Occipital lobe (tissue), 3 donors: ENCODE measurements at places on chromosomes 1 and 21.
A peak's percentile ranks its signal among the peaks of the same experiment; 100 is the strongest.

- DNase-seq = no peak
Observed at GRCh38 chr1:37031871-37032270, 2.4 kb downstream of the GRIK3 start.

DNA sequence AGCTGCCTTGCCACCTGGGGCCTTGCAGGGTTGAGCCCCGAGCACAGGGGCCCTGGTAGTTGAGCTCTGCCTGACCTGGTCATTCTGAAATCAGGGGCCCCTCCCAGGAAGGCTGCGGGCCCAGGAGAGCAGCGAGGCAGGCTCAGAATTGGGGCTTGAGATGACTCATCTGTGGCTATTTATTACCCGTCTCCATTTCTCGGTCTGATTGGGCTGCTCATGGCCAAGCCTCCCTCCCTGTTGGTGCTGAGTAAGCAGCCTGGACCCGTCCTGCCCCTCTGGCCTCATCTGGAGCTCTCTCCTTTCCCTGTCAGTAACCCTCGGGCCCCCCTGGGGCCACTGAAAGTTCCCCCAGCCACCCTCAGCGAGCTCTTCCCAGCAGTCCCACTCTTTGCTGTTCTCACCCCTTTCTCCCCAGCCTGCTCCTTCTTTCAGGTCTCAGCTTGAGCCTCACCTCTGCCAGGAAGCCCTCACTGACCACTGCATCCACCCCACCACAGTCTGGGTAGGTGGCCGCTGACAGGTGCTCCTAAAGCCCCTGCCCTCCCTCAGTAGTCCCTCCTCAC lies 11.0 kb upstream of the TNFRSF8 start:
- DNase-seq = peak; percentile 28

DNA sequence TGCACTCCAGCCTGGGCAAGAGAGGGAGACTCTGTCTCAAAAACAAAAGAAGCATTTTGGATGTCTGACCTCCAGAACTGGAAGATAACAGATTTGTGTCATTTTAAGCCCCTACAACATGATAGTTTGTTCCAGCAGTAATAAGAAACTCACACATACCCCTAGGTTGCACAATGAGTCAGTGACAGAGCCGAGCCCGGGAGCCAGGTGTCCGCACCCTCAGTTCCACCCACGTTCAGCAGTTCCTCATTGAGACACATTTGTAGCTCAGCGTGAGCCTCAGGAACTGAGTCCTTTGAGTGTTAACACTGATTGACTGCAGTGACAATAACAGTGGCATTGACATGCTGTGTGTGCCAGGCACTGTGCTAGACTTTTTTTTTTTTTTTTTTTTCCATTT lies 19.8 kb downstream of the LRRC38 start:
- no peak for DNase-seq

- DNase-seq = no peak
Observed at GRCh38 chr1:203323587-203323986, 18.3 kb downstream of the BTG2 start.

GRCh38 chr1:203771901-203772301 lies 6.9 kb downstream of the LAX1 start:
- DNase-seq = no peak

DNA sequence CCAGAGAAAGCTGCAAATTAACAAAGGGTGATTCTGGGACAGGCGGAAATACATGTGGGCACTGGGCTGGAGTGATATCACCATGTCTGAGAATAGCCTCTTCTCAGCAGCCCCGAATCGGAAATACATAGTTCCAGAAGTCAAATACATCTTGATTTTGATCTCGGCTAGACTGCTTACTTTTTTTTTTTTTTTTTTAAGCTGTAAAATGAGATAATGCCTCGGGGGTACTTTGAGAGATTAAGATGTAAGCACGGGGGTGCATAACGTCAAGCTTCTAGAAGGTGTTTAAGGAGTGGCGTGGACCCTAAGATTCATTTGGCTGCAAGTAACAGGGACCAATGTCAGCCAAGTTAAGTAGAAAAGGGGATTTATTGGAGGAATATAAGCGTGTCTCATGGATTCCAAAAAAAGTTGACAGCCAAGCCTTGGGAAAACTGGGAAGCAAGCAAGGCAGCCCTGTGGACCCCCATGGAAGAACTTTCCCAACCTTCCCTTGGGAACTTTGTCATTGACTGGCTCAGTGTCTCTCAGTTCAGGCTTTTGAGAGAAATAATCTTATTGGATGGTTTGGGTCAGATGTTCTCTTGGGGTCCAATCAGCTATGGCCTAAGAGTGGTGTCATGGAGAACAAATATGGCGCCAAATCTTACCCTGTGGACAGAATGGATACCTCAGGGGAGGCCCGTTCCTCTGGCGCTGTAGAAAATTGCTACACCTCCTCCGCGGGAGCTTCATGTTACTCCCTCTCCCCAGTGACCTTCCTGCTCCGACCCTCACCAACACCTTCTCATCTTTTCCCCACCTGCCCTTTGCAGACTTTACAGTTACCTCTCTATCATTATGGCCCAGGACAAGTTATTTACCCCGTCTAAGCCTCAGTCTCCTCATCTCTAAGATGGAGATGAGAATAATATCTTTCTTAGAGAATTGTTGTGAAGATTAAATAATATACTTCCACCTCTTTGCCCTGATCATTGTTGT lies 186.6 kb downstream of the KAZN start:
- no peak for DNase-seq

- DNase-seq = no peak
Observed at GRCh38 chr1:185973645-185974044, 239.5 kb downstream of the HMCN1 start.

GRCh38 chr1:79041666-79042065 lies 35.1 kb upstream of the ADGRL4 start:
- no peak for DNase-seq

- no peak for DNase-seq
Observed at GRCh38 chr1:53500204-53501064, 41.2 kb downstream of the DMRTB1 start.

GRCh38 chr1:218982482-218982881 lies 191.2 kb upstream of the LYPLAL1 start:
- DNase-seq = no peak

GRCh38 chr1:104745875-104746274 lies 996.2 kb downstream of the AMY1C start:
- no peak for DNase-seq

- DNase-seq = no peak
Observed at GRCh38 chr1:28756846-28757245, 20.1 kb downstream of the YTHDF2 start.

DNA sequence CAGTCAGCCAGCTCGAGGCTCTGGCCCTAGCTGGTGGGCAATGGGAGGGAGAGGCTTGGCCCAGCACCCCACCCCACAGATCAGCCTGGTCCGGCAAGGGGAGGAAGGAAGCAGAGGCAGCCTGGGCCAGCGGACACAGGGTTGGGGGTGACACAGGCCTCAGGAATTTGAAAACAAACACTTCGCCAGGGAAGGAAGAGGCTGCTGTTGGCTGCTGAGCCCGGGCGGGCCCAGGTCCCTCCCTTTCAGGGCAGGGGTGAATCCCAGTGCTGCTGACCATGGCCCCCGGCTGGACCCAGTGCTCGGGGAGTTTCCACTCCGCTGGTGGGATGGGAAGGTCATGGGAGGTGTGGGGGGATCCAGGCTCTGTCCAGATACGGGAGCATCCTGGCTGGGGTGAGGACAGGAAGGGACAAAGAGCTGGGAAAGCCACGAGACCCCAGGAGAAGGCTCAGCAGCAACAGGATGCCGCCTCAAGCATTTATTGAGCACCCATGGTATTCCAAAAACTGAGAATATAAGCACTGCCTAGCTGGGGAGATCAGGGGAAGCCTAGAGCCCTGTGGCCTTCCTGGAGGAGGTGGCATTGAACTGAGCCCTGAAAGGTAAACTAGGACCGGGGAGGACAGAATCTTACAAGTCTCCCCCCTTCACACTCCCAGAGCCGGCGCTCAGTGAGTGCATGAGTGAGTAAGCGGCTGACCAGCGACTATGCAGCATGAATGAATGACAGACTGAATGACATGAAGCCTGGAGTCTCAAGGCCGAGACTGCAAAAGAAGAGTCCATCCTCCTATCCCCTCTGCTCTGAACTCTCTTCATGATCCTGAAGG lies 26.2 kb upstream of the EPHA2 start:
- no peak for DNase-seq

DNA sequence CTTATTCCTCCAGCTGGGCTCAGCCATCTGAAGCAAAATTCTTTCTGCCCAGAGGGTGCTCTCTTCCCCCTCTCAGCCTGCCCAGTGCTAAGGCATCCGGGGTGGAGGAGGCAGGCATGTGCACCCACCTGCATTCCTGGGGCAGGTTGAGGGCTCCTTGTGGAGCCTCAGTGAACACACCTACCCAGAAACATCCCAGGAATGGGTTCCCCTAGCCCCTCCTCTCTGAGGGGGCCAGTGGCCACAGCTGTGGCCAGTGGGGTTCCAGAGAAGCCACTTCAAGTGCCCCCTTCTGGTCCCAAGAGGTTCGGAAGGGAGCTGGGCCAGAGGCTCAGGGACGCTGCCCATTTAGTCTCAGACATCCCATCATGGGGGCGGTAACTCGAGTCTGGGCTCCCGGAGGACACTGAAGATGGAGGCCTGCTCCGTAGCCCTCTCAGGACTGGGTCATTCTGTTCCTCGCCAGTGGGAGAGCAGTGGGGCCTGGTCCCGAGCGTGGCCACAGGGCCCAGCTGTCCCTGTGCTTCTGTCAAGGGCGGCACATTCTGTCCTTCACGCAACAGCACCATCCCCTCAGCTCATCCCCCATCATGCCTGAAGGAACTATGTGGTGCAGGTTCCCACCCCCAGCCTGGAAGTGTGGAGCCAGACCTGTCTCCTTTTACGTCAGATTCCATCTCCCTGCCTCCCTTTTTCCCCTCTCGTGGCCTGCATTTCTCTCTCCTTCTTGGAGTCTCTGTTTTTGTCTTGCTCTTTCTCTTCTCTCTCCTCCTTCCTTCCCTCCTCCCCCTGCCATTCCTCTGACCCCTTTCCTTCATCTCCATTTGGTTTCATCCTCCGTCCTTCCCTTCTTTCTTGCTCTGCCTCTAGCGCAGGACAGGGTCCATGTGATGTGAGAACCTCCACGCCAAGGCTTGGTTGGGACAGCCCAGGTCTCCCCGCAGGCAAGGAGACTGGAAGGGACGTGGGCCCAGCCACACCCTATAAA lies 49.6 kb upstream of the KDM4A start:
- DNase-seq = no peak

GRCh38 chr1:157487096-157487495 lies 65.2 kb downstream of the FCRL5 start:
- DNase-seq = no peak

GRCh38 chr1:183281553-183282091 lies 95.6 kb downstream of the LAMC2 start:
- DNase-seq = peak; percentile 74

DNA sequence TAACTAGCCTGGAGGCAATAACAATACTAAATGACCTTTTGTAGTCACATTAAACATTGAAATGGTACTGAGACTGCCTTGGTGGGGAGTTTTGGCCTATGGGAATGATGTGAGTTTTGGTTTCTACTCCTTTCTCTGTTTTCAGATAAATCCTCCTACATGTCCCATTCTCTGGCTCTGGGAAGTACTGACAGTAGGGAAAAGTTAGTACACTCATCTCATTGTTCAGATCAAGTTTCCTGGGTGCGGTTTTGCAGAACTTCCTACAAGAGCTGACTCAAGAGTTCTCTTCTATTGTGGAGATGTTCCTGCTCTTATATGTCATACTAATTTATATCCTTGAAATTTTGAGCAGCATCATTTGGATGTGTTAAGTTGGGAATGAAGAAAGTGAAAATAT lies 74.2 kb upstream of the MACF1 start:
- DNase-seq = no peak

- no peak for DNase-seq
Observed at GRCh38 chr1:204443871-204444581, 32.4 kb upstream of the PPP1R15B start.

- no peak for DNase-seq
Observed at GRCh38 chr1:22585471-22585870, 22.2 kb downstream of the EPHA8 start.

- no peak for DNase-seq
Observed at GRCh38 chr1:207009182-207009850, 23.2 kb downstream of the C1orf116 start.

- DNase-seq = no peak
Observed at GRCh38 chr1:1287288-1288110, 7.3 kb downstream of the SCNN1D start.

DNA sequence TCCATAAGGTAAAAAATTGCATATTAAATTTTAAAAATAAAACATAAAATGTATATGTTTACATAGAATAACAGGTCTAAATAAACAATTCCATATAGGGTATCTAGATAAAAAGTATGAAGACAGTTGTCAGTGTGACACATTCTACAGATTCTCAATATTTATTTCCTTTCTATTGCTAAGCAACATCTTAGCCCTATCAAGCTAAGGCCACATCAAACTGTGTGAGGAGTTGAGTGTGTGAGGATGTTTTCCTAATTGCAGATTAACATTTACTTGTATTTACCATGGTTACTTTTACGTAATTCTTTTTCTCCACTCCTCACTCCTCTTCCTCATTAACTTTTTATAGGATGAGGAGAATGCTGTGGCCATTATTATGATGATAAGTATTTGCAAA lies 41.9 kb upstream of the MCOLN3 start:
- DNase-seq = no peak

DNA sequence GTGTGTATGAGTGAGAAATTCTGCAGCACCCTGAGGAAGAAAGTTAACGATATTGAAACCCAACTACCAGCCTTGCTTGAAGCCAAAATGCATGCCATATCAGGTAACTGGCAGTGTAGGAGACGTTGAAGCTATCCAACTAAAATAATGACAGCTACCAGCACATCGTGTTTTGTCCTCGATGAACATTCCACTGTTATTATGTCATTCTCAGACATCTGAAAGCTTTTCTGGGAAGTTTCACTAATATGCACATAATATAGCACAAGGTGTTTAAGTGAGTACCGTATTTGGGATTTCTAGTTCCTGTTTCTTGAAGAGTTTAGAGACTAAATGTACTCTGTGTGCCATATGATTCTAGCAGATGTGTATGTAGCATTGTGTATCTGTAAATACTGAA lies 173.5 kb downstream of the DISC1 start:
- no peak for DNase-seq

GRCh38 chr1:43843684-43844083 lies 89.9 kb upstream of the ARTN start:
- DNase-seq = no peak

DNA sequence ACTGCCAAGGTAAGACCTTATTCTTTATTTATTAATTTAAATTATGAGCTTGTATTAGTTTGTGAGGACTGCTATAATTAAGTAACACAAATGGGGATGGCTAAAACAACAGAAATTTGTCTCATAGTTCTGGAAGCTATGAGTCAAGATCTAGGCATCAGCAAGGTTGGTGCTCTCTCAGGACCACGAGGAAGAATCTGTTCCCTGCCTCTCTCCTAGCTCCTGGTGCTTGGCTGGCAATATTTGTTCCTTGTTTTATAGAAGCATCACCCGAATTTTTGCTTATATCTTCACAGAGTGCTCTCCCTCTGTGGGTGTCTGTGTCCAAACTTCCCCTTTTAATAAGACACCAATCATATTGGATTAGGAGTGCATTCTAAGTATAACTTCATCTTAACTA lies 41.4 kb upstream of the CCDC190 start:
- DNase-seq = no peak

GRCh38 chr1:157156058-157156541 lies 17.9 kb upstream of the ETV3 start:
- DNase-seq = no peak
